ENCODE measurements at places on chromosomes 16 and 17.

- DNase-seq = no peak
These were observed 6.0 kb downstream of the LYRM1 start for GRCh38 chr16:20906341-20907255.

GRCh38 chr16:52191531-52192134 is 355.3 kb downstream of the TOX3 start:
- peak; percentile 77 for DNase-seq

DNA sequence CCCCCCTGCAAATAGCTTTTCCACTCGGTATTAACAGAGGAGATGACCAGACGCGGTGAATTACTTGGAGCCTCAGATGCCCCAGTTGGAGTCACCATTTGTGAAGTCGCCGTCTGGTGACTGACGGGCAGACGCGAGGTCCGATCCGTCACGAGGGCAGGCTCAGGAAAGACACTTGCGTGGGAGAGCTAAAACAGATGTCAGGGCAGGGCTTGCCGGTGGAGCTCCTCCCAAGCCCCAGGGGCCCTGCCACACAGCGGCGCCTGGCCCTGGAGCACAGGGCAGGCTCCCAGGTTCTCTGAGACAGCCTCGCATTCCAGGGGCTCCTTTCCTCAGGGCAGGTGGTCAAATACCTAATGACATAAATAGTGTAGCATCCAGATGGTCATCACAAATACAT is 348.3 kb downstream of the C16orf95 start:
- no peak for DNase-seq

DNA sequence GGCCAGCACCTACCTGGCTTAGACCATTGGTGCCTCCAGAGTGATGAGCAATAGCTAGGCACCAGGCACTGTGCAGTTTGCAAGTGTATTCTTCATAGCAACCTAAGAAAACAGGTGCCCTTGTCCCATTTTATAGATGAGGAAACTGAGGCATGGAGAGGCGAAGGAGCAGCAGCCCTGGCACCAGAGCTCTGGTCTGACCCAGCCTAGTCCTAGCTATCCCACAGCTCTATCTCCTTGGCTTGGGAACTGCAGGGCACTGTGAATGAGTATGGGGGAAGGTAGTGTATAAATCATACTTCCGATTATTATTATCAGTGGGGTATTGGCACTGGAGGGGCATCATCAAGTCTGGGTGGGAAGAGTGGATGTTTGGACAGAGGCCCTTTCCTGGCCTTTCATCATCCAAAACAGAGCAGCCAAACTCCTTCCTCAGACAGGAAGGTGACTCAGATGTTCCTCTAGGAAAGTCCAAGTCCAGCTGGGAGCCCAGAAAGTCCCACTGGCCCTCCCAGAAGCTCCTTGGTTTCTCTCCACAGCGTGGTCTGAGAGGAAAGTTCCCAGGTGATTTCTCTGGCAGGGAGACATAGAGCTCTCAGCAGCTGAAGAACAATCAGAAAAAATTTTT is 32.0 kb upstream of the PLLP start:
- peak; percentile 35 for DNase-seq

- DNase-seq = no peak
These were observed 45.8 kb downstream of the TENT4B start for GRCh38 chr16:50198802-50199403.

- DNase-seq = no peak
These were observed 119.5 kb upstream of the CORO6 start for GRCh38 chr17:29742210-29742513.

GRCh38 chr17:78993981-78994671 is 14.4 kb upstream of the LGALS3BP start:
- no peak for DNase-seq

DNA sequence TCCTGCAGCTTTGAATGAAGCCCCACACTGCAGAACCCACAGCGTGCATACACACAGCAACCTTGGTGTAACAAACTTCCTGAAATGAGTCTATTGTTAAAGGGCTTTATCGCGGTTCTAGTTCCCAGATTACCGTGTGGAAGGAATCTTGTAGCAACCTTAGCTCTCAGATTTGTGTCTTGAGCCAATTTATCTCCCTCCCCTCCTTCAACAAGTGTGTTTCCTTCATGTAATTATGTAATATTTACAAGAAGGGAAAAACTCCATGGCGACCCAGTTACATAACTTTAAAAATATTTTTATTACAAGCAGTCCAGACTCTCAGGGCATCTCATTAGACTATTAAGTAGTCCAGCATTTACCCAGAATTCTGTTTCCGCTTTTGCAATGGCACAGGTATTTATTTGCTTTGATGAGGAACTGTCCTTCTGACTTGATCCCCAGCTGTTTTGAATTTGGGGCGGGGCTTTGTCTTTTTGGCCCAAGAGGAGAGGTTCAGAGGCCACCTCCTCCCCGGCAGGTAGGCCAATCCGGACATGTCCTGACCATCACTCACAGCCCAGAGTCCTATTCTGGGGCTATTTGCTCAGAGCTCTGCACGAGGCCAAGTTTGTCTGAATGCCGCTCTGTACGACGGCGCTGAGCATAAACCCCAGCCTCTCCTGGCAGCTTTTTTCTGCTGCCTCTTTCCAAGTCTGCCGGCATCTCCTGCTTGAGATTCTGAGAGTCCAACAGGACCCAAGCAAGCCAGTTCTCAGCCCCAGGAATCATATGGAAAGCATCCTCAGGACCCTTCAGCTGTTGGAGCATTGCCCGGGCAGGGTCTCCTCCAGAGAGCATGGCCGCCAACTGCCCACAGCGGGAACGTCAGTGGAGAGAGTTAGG is 35.6 kb downstream of the CLEC16A start:
- DNase-seq = no peak

- no peak for DNase-seq
These were observed 13.7 kb upstream of the CDIPT start for GRCh38 chr16:29876594-29877249.

DNA sequence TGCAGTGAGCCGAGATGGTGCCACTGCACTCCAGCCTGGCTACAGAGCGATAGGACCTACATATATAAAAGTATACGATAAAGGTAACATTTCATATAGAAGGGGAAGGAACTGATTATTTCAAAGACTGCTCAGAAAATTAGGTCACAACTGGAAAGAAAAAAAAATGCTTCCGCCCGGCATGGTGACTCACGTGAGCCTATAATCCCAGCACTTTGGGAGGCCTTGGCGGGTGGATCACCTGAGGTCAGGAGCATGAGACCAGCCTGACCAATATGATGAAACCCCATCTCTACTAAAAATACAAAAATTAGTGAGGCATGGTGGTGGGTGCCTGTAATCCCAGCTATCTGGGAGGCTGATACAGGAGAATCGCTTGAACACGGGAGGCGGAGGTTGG is 7.8 kb downstream of the TEX14 start:
- no peak for DNase-seq

DNA sequence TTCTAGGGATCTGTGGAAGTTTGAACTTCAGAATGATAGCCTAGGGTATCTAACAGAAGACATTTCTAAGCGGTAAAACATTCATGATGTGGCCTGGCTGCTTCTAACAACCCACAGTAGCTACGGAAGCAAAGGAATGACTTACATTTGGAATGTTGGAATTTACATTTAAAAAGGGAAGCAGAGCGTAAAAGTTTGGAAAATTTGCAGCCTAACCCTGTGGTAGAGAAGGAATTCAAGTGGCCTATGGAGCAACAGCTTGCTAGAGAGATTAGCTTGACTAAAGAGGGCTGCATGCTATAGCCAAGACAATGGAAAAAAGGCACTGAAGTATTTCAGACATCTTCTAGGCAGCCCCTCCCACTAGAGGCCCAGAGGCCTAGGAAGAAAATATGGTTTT is 50.1 kb downstream of the HNF1B start:
- DNase-seq = no peak

DNA sequence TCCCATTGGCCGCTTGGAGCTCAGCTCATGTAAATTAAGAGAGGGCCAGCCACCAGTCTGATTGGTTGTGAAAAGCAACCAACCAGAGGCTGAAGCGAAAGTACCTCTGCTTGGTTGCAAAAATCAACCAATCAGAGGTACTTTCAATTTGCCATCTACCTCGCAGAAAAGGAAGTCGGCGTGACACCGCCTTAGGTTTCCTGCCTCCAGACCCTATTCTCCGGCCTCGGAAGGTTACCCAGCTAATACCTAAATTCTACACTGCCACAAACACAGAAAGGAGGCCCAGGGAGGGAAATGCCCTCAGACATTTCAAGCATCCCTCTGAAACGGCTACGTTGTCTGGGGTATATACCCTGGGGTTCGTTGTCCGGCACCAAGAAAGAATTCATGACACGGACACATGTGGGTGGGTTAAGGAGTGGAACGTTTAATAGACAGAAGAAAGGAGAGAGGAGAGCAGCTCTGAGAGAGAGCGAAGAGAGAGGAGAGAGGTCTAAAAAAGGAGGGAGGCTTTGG is 481.3 kb downstream of the TMEM114 start:
- DNase-seq = no peak

GRCh38 chr17:35432176-35433074 is at the start of gene SLFN12:
Gene SLFN12 (minus strand): TSS chr17:35432500. CDS start chr17:35423028, 9,472 bp downstream.
- peak; percentile 70 for DNase-seq

GRCh38 chr17:79574108-79574507 is 36.7 kb downstream of the RBFOX3 start:
- no peak for DNase-seq

DNA sequence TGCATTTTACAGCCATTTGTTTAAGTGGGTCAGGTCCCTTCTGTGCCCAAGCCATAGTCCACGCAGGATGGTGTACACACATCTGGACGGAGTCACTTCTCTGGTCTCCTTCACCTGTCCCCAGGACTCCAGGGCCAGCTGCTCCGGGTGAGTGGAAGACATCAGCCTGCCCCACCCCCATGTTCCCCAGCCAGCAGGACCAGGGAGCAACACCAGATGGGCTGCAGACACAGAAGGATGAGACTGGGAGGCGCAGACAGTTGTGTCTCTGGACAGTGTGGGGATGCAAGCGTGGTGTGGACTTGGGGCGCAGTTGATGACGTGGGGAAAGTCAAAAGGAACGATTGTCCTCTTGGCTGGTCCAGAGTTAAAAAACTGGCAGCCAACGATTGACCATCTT is 24.6 kb upstream of the WFDC1 start:
- no peak for DNase-seq
